ENCODE measurements at places on chromosomes 12 and 14.
A peak's percentile ranks its signal among the peaks of the same experiment; 100 is the strongest.

DNA sequence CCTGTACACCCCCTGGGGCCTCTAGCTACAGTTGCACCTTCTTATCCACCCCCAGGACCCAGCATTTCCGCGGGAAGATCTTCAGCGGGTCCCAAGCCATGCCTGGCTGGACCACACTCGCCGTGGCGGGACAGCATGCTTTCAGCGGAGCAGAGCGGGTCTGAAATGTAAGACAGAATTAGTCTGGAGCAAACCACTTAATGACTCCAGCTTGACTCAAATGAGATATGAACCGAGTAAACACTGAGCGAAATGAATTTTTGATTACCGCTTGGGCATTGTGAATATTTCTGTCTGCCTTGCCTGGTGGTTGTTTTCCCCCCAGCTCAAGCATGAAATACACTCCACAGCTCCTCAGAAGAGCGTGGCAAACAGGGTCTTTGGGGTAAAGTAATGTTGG, 60.8 kb downstream of the SLC24A4 start:
- no peak for DNase-seq

GRCh38 chr12:80419644-80420043, 24.4 kb upstream of the PTPRQ start:
- peak; percentile 5 for DNase-seq

- DNase-seq: no peak
Observed at GRCh38 chr14:62381311-62382070, 619.3 kb downstream of the SNAPC1 start.

- peak; percentile 41 for DNase-seq
Observed at GRCh38 chr14:20343862-20344220, 406 bp downstream of the PARP2 start.

DNA sequence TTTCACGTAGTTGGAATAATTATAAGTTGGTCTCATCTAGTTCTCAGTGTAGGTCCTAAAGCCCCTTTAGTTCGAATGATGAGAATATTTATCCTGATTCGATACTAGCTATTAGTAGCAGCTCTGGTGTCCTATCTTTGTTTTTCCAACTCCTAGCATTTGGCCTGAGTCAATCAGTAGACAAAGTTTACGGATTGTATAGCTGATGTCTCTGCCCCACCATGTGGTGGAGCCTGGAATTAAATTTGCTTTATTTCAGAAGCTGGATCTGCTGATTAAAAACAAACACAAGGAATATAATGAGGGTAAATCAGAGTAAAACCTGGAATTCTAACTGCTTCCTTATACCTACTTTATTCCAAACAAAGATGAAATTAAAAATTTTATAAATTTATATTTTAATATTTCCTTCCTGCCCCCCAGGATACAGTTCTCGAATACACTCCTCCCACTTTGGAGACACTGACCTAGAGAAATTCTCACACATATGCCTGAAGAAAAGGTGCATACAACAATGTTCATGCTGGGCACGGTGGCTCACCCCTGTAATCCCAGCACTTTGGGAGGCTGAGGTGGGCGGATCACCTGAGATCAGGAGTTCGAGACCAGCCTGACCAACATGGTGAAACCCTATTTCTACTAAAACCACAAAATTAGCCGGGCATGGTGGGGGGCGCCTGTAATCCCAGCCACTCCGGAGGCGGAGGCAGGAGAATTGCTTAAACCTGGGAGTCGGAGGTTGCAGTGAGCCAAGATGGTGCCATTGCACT, 7.6 kb upstream of the BRMS1L start:
- DNase-seq: peak; percentile 40

GRCh38 chr14:26174395-26174794, 423.4 kb downstream of the NOVA1 start:
- no peak for DNase-seq

DNA sequence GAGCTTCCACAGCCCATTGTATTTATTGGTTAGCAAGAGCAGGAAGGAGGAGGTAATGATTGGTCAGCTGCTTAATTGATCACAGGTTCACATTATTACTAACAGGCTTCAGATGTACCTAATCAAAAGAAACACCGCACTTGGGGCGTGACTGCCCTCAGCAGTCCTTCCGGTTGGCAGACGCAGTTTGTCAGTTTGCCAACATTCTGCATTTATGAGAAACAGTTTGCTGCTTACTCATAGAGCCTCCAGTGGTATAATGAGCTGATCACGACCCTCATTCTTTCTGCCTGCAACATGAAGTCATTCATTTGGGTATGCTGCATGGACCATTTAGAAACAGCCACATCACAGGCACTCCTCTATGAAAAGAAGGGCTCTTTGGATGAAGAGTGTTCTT, 42.5 kb upstream of the PPM1H start:
- no peak for DNase-seq

- no peak for DNase-seq
Observed at GRCh38 chr14:46661728-46662127, 10.1 kb upstream of the RPL10L start.

DNA sequence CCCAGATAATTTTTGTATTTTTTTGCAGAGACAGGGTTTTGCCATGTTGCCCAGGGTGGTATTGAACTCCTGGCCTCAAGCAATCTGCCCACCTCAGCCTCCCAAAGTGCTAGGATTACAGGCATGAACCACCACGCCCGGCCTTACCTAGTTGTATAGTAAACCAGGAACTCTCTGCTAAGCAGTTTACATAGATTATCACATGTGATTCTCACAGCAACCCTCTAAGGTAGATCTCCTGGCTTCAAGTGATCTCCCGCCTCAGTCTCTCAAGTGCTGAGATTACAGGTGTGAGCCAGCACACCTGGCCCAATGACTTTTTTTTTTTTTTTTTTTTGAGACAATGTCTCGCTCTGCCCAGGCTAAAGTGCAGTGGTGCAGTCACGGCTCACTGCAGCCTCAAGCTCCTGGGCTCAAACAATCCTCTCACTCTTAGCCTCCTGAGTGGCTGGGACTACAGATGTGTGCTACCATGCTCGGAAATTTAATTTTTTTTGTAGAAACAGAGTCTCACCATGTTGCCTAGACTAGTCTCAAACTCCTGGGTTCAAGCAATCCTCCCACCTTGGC, 26.0 kb upstream of the ATP2A2 start:
- DNase-seq: no peak

GRCh38 chr12:66279123-66279712, 23.1 kb upstream of the HELB start:
- peak; percentile 55 for DNase-seq

GRCh38 chr12:117854339-117855012, 114.3 kb downstream of the KSR2 start:
- DNase-seq: peak; percentile 59

DNA sequence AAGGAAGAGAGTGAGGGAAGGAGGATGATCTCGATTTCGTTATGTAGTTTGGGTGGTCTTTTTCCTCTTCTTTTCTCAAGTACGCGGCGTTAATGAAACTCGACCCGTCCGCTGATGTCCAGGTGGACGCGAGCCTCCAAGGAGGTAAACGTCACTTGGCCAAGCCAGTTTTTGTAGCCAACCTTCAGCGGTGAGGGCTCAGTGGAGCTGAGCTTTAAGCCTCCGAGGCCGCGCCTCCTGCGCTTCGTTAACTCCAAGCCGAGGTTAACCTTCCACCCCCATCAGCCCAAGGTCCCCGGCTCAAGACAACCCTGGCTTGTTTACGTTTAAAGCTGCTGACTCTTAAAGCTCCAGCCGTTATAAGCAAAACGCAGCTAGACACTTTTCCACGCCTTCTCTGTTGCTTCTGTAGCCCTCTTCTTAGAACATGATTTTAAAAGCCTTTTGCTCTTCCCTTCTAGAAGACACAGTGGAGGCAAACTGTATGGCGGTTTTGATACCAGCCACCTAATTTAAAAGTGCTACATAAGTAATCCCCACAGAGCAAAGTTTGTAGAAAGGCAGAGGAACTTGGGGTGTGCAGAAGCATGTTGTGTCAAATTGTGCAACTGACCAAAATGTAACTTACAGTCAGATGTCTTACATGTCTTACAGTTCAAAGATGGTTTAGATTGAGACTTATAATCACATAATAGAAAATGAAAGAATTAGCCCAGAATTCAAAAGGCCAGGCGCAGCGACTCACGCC, 923 bp upstream of the ITPR2 start:
- peak; percentile 53 for DNase-seq

DNA sequence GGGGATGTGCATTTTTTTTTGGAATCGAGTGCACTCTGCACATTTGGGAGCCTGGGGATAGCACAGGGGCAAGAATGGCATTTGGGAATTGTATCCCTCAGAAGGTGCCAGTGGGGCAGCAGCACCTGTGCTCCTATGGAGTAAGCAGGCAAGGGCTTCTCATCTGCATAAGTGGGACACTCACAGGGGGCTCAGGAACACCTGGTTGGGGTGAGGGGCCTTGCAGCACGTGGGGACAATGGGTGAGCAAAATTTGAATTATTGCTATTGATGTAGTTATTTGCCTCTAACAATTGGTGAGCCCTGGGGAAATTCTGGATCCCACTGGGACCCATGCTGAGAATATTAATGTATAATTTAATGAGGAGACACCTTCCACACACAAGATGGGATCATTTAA, 274.2 kb downstream of the TTC6 start:
- no peak for DNase-seq

DNA sequence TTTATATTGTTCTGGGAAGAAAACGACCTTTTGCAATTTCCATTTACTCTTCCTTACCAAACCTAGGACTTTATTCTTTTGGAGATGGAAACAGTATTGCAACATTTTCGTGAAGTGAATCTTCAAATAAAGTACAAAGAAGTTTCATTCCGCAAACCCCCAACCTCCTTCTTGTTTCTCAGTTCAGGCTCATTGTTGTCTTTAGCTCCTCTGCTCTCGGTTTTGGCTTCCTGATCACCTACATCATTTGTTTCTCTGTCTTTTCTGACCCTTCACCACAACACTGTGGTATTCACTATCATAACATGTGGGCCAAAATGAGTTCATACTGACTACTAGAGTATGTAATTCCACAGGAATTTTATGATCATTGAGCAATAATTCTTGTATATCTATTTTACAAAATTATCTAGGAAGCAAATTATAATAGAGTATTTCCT, 266.8 kb downstream of the ADAMTS20 start:
- no peak for DNase-seq

GRCh38 chr12:2856051-2856450, 788 bp downstream of the TEX52 start:
- no peak for DNase-seq

GRCh38 chr14:81272317-81272716, 51.6 kb upstream of the GTF2A1 start:
- DNase-seq: no peak

DNA sequence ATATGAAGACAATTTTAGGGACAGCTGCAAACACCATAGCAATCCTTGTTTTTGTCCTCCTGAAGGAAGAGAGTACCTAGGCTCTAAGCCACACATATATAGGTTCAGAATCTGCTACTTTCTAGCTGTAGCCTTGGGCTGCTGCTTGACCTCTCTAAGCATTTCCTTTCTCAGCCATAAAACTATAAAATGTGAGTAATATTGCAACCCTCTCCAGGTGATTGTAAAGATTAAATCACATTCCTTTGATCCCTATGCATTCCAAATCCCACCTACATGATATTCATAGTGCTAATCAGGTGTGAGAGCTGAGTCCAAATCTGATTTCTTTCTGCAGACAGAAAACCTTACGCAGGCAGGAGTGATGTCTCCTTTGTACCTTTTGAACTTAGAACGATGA, 913.5 kb downstream of the VRK1 start:
- DNase-seq: no peak

- DNase-seq: no peak
Observed at GRCh38 chr12:47268501-47269454, 189.0 kb upstream of the AMIGO2 start.

DNA sequence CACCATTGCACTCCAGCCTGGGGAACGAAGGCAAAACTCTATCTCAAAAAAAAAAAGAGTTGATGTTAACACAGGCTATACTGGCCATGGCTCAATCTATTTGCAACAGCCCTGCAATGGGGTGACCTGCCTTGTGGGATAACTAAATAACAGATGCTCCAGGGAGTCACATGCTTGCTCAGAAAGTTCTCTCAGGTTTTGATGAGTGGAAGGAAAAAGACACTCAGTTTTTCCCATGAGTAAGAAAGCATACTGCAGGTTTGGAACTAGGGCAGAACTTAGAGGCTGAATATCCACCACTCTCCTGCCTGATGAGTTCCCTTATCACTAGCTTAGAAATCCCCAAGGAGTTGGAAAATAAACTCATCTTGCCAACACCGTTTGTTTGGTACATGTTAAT, 16.9 kb downstream of the WSB2 start:
- no peak for DNase-seq

DNA sequence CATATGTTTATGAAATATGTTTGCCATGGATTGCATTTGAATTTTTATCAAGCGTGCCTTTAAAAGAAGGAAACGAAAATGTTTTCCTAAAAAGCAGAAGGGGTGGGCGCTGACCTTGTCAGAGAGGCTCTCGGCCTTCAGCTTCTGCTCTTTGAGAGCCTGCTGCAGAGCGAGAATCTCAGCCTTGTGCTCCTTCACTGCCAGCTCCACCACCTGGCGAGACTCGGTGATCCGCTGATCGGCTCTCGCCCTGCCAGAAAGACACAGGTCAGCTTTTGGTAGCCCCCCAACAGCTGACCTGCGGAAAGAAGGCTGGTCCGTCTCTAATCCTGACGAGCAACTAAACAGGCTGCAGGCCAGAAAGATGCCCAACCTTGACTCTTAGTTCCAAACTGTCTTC, 62.4 kb downstream of the PRKAB1 start:
- peak; percentile 31 for DNase-seq

DNA sequence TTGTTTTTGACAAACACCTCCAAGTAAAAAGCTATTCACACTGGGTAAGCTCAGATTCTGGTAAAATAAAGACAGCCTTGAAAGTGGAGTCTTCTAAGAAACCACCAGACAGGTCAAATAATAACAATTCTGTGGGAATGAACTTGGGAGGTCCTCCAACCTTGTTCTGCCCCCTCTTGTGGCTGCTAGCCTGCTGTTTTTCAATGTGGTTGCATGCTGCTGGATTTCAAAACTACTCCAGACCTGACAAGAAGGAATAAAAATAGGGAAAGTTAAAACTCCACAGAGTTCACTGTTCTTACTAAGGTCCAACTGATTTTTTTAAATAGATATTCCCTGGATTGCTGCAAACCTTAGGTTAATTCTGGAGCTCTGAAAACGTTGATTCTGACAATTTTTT, 32.2 kb upstream of the RIN3 start:
- DNase-seq: no peak

- DNase-seq: no peak
Observed at GRCh38 chr14:82626156-82627066, 1092.8 kb upstream of the SEL1L start.

DNA sequence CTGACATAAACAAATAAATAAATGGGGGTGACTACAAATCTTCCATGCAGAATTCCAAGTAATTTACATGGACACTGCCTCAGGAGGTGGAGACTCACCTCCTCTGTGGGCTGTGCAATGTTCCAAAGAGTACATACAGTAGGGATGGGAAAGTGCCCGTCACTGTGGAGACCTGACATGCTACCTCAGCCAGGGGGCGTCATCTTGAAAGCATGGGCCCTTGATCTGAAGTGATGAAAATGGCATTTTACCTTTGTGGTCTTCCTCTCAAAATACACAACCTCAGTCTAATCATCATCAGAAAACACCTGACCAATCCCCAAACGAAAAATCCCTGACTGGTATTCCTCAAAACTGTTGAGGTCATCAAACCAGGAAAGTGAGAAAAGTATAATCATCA, 48.4 kb downstream of the ANAPC7 start:
- DNase-seq: no peak

Measured in suppressor macrophage (primary cell).